ENCODE measurements at places on chromosomes 16 and 17.
A peak's percentile ranks its signal among the peaks of the same experiment; 100 is the strongest.

DNA sequence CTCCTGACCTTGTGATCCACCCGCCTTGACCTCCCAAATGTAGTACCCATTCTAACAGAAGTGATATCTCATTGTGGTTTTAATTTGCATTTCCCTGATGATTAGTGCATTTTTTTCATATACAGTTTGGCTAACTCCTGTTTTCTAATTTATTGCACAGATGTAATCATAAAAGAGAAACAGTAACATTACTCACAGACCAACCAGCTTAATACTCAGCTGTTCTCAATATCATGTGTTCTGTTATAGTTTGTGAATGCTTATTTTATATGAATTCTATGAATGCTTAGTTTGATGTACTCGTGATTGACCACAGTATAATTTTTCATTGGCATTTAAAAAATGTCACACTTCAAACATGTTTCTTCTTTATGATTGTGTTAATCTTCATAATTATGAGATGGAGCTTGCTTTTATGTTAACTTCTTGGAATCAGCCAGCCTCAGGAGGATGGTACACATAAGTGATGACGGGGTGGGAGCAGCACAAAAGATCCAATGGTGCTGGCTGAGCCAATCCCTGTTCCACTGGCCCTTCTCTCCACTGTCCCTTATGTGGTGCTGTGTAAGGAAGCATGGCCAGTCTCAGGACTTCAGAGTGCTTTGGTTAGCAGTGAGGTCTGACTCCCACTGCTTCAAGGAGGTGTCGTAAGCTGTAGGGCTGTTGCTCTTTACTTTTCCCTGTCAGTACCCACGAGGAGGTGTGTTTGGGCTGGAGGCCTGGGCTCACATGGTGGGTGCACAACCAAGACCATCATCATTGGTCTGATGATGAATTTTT lies 191.0 kb downstream of the SPECC1 start:
- no peak for DNase-seq

- no peak for DNase-seq
Observed at GRCh38 chr17:56543280-56543679, 50.2 kb upstream of the NOG start.

DNA sequence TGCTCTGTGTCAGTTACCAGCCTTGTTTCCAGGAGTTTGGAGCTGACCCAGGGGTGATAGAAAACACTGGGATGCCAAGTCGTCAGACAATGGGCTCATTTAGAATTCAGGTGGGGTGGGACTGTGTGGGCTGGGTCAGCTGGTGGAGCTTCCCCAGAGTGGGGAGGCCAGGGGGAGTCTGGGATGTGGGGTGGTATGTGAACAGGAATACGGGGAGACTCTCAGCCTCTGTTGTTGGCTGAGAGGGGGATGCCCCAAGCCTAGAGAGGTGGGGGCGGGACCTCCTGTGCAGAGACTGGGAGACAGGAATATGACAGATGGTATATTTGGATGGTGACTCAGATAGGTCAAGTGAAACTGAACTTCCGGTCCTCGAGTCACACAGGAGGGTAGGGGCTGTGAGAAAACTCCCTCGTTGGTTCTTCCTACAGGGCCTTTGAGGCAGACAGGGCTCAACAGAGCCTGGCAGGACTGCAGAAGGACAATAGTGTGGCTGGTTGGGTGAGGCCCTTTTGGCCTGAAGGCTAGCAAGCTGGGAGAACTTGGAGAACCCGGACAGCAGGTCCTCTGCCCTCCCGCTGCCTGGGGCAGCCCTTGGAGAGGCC lies 23.7 kb downstream of the CDH1 start:
- DNase-seq = peak; percentile 30

GRCh38 chr16:11105038-11105903 lies 150.7 kb downstream of the SOCS1 start:
- peak; percentile 84 for DNase-seq

GRCh38 chr16:76988526-76988925 lies 202.5 kb upstream of the MON1B start:
- peak; percentile 42 for DNase-seq

- peak; percentile 53 for DNase-seq
Observed at GRCh38 chr16:50146479-50147435, 6.3 kb upstream of the TENT4B start.

- DNase-seq = no peak
Observed at GRCh38 chr17:81593105-81593871, 41.1 kb upstream of the FAAP100 start.

GRCh38 chr17:607361-608147 lies 107.1 kb downstream of the VPS53 start:
- no peak for DNase-seq

DNA sequence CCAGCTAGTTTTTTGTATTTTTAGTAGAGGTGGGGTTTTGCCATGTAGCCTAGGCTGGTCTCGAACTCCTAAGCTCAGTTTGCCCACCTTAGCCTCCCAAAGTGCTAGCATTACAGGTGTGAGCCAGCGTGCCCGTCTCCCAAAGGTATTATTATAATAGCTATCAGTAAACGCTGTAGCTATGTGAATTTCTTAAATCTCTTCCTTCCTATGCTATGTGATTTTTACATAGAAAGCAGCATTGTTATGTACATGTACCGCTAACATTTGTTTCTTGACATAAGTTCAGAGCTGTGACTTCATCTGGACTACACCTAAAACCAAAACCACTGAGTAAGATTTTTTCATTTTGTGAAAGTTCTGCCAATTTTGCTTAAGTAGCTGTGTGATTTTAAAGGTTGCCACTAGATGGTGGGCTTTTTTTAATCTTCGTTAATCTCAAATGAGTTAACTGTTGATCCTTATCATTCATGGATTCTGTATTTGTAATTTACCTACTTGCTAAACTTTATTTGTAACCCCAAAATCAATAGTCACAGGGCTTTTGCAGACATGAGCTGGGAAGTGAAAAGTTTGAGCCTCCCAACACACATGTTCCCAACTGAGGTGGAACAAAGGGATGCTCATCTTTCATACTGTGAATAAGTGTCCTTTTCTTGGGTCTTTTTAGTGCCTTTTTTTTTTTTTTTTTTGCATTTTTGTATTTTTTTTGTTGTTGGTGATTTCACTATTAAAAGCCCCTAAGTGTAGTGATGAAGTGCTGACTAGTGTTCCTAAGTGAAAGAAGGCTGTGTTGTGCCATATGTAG lies 21.9 kb downstream of the PRKAR1A start:
- DNase-seq = peak; percentile 26

GRCh38 chr17:17090642-17091103 lies 48.4 kb downstream of the MPRIP start:
- DNase-seq = no peak

DNA sequence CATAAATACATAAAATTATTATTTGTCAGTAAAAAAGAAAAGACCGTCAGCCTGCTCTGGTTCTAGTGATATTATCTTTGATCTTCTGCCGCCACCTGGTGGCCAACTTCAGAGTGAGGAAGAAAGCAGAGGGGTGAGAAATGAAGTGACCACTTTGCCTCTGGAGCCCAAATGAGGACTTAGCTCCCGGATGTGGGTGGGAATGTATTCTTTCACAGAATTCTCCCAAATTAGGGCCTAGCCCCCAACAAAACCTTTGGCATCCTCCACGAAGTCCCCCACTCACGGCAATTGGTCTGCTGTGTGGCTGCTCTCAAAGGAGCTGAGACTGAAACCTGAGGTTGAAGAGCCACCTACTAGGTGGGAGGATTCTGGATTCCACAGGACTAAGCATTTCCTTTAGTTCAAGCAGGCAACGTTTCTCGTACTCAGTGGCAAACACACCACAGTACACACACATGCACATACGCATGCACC lies 4.9 kb upstream of the ZNF267 start:
- peak; percentile 85 for DNase-seq

DNA sequence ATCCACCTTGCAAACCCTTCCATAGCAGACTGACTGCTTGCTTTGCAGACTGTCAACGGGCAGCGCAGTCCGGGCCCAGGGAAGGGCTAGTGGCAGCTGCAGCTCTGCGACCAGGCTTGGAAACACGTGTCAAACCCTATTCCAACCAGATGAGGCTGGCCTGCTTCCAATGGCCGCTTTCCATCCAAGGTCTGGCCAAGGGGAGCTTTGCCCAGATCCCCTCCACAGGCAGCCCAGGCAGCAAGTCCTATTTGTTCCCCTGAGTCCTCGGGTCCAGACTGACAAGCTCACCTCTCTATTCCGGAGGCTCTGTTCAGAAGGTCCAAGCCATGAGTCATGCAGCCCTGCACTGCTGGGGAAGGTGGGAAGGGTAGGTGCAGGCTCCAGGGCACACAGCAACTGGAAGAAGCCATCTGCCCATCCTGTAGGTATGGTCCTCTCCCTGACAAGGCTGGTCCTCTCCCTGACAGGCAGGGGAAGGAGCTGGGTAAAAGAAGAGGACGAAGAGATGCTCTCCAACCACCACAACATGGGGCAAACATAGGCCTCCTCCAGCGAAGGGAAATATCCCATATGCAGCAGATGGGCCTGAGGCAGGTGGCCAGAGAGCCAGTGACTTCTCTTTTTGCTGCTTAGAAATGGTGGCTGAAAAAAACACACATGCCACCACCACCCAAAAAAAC lies 22.6 kb upstream of the AXIN2 start:
- DNase-seq = peak; percentile 35

- no peak for DNase-seq
Observed at GRCh38 chr16:86381491-86381890, 128.8 kb upstream of the FOXF1 start.

GRCh38 chr16:84795329-84796053 lies 24.3 kb upstream of the CRISPLD2 start:
- DNase-seq = no peak

DNA sequence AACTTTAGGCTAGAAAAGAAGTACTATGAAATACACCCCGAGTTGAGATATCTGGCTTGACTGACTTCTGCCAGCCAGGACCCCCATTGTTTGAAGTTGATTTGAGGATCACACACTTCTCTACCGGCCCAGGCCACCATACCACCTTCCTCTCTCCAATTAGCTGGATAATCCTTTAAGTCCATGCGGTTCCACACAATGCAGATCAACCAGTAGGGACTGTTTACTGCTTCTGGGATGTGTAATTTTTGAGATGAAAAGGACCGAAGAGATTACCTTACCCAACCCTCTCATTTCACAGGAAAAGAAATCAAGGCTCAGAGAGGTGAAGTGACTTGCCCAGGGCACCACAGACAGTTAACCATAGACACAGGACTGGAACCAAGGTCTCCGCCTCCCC lies 20.5 kb downstream of the ERN1 start:
- DNase-seq = no peak

DNA sequence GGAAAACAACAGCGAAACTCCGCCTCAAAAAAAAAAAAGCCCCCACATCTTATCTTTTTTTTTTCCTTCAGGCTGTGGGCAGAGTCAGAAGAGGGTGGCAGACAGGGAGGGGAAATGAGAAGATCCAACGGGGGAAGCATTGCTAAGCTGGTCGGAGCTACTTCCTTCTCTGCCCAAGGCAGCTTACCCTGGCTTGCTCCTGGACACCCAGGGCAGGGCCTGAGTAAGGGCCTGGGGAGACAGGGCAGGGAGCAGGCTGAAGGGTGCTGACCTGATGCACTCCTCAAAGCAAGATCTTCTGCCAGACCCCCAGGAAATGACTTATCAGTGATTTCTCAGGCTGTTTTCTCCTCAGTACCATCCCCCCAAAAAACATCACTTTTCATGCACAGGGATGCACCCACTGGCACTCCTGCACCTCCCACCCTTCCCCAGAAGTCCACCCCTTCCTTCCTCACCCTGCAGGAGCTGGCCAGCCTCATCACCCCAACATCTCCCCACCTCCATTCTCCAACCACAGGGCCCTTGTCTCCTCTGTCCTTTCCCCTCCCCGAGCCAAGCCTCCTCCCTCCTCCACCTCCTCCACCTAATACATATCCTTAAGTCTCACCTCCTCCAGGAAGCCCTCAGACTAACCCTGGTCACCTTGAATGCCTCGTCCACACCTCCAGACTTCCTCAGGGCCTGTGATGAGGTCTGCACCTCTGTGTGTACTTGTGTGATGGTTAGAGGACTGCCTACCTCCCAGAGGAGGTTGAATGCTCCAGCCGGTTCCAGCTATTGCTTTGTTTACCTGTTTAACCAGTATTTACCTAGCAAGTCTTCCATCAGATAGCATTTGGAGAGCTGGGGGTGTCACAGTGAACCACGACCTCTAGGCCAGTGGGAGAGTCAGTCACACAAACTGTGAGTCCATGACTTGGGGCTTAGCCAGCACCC lies 1.2 kb upstream of the HBA1 start:
- DNase-seq = no peak

DNA sequence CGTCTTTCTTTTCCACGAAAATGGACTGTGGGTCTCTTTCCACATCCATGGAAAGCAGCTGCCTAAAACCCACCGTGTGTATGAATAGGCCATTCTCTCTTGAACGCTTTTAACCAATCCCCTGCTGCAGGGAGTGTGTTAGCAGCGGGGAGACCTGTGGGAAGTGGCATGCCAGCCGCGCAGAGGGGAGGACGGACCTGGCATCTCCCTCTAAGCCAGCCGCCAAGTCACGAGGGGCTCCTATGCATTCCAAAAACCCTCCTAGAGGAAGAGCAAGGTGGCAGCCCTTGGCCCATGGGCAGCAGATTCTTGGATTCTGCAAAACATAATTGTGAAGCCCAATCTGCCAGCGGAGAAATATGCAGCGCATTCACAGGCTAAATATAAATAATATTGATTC lies 15.4 kb downstream of the RBFOX3 start:
- DNase-seq = no peak

DNA sequence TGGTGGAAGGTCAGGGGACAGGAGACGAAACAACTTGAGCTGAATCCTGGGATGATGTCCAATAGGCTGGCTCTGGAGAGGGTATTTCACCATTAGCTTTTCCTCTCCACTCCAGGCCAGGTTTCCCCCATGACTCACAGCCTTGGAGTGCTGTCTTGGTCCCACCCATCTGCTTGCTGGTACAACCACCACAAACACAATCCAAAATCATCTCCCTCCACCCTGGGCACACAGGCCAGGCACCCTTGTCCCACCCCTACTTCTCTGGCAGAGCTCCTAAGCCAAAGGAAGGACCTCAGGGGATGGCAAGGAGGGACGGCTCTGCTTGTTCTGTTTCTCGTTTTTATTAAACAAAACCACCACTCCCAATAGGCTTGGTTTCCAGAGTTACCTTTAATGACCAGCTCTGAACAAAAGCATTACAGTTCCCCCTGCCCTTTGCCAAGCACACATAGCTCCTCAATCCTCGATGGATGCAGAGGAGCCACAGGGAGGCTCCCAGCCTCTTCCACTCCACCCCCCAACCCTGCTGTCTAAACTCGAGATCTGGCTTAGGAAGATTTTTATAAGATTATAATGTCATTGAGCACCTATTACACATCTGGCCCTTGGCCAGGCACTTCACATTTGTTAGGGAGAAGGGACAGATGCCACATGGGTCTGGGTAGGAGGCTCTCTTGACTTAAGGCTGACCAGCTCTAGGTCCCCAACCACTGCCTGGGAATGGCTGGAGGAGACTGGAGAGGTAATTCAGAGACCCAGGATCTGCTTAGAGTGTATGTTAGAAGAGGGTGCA lies 13.3 kb downstream of the CAVIN1 start:
- peak; percentile 88 for DNase-seq

DNA sequence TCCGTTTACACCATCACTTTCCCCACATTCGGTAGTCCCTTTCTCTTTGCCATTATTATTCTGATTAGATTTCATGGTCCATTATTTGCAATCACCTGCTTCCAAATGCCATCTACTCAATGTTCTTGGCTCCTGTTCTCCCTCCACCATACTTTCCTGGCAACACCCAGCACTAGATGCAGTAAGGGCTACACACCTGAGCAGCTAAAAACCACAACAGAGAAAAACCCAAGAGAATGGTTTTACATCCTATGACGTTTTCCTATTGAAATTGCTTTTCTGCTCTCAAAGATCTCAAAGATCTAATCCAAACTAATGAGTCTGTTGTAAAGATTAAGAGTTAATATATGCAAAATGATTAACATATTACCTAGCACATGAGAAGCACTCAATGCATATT lies 441.3 kb downstream of the SHISA9 start:
- DNase-seq = no peak

GRCh38 chr17:49990331-49990730 lies 4.7 kb downstream of the DLX3 start:
- DNase-seq = no peak

Data from astrocyte of the hippocampus (primary cell).